Neural progenitor cell (in vitro differentiated cells): ENCODE measurements at places on chromosomes 1 and 21.

GRCh38 chr1:209879539-209879938 is 51.8 kb downstream of the UTP25 start:
- no peak for DNase-seq

DNA sequence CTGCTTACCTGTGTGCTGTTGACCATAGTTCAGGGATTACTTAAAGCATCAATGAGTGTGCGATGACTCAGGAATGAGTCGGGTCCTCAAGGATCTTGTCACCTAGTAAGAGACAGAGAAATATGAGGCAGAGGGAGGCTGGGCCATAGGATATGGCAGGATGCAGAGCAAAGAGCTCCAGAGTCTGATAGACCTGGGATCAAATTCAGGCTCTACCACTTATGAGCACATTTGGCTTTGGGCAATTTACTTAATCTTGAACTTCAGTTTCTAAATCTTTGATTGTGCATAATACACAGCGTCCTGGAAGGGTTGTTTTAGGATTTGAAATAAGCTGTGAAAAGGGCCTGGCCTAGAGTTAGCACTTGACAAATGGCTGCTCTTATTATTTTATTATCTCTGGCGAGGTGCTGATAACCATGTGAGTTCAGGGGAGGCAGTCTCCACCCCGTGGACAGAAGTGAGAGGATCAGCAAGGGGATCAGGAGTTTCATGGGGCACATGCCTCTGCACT is 94.5 kb downstream of the ROR1 start:
- no peak for DNase-seq

- no peak for DNase-seq
Observed at GRCh38 chr1:66556161-66556611, 22.2 kb downstream of the SGIP1 start.

DNA sequence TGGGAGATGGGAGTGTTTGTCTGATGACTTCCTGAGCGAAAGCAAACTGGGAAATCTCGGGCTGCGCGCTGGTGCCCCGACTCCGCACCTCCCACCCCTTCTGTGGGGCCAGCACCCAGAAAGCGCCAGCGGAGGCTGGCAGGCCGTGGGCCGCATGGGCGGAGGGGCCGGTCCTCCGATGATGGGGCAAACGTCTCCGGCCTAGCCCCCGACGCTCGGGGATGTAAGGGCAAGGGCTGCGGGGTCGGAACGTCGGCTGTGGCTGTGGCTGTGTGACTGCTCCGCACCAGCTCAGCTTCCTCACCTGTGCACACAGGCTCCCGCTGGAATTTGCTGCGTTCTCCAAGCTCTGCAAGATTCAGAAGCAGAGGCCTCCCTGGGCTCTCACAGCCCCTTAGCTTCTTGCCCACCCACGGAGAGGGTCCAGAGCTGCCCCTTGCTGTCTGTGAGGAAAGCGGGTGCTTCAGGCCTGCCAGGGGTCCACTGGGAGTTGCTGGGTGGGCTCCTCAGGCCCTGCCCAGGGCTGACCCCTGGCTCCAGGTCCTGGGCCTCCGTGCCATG is 35.0 kb downstream of the COL18A1 start:
- no peak for DNase-seq

GRCh38 chr1:235304549-235305451 is 23.2 kb downstream of the ARID4B start:
- no peak for DNase-seq

DNA sequence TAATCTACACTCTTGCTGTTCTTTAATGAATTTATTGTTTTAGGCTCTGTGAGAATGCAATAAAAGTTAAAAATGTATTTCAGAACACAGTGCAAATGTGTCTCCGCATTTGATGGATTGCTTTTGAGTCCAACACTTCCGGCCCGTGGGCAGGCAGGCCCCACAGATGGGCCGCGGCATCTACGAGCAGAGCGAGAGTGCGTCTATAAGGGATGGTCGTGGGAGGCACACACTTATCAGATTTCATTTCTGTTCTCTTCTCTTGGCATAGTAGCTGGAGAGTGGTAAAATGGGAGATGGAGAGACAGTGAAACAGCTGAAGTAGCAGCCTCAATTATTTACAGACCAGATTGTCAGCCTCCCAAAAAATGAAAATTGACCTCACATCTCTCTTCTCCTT is 134.2 kb downstream of the NAV1 start:
- DNase-seq, result no peak

DNA sequence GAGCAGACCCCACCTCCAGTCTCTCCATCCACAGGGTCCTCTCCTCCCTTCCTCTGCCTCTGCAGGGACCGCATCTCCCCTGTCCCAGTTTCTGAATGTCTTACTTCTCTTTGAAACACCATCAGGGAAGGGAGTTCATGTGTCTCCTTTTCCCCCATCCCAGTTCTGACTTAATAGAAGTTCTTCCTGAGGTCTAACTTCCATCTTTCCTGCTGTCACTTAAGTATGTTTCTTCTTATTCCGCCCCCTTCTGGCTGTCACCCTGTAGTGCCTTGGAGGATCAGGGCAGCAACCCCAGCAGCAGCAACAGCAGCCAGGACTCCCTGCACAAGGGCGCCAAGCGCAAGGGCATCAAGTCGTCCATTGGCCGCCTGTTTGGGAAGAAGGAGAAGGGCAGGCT is 29.3 kb downstream of the MYOG start:
- DNase-seq, result no peak

- DNase-seq, result no peak
Observed at GRCh38 chr1:153488731-153489130, 28.3 kb upstream of the S100A7 start.

- DNase-seq, result no peak
Observed at GRCh38 chr1:36523850-36524249, 41.1 kb upstream of the CSF3R start.

- DNase-seq, result no peak
Observed at GRCh38 chr21:28439251-28439650, 553.4 kb downstream of the LTN1 start.

DNA sequence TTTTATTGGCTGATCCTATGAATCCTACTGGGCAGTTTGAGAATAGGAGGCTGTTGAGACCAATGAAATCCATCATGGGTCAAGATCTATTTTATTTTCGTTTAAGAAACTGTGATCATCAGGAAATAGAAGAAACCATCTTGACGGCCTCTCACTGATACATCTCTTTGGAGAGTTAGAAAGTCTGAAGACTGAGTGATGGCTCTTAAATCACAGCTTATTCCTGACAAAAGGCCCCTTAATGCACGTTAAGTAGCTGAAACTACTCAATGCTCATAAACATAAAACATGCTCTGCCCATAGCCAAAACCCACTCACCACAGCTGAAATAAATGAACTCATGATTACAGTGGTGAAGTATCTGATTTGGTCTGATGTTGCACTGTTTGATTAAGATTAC is 784.5 kb upstream of the NEGR1 start:
- DNase-seq, result no peak

DNA sequence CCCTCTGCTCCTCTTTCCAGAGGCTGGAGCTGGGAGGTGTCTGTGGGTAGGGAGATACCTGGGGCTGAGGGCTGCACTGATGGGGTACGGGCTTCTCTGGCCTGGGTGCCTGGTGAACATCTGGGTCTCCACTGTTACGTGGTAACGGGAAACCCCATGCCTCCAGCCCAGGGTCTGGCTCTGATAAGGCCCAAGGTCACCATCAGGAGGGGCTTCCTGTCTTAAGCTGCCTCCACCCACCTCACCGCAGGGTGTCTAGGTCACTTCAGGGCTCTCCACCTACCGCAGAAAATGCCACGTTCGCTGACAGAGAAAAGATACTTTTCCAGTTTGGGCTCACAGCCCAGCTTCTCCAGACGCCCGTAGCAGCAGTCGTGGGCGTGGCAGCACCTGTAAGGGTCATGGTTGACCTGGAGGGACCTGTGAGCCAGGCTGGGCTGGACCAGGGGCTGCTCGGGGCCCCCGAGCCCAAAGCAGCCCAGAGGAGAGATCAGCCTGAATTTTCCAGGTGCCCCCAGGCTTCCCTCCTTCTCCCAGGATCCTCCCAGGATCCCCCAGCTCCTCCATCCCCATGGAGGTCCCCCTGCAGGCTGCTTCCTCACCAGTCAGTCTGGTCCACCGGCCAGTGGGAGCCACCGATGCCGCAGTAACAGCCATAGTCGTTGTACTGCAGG is 1.3 kb downstream of the PLA2G2E start:
- DNase-seq, result no peak

- no peak for DNase-seq
Observed at GRCh38 chr1:76474922-76475321, 392.4 kb upstream of the ST6GALNAC5 start.

DNA sequence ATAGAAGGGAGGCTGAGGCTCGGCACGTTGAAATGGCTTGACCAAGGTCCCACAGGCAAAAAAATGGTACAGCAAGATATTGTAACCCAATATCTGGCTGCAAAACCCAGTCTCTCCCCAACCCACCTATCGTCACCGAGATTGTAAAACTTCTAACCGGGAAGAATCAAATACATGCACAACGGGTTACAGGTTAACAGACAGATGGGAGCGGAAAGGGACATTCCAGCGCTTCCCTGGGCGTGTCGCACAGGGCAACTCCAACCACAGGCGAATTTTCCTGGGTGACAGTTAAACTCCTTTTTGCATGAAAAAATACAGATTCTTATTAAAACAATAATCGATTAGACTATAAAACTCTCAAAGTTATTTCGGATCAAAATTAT is 31.8 kb upstream of the JUN start:
- peak; percentile 40 for DNase-seq

DNA sequence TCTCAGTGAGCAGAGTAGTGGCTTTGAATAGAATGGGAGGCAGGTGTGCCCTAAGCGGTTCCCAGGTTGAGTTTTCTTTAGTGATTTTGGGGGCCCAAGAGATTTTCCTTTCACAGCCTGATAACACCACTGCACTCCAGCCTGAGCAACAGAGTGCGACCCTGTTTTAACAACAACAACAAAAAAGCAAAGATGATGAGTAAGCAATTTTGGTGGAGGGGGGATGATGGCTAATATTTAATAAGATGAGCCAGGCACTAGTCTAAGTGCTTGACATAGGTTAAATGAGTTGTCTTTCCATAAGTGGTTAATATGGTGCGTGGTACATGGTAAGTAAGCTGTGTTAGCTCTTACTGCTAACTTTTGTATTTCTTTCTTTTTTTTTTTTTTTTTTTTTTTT is 2.0 kb downstream of the RNPEP start:
- no peak for DNase-seq

DNA sequence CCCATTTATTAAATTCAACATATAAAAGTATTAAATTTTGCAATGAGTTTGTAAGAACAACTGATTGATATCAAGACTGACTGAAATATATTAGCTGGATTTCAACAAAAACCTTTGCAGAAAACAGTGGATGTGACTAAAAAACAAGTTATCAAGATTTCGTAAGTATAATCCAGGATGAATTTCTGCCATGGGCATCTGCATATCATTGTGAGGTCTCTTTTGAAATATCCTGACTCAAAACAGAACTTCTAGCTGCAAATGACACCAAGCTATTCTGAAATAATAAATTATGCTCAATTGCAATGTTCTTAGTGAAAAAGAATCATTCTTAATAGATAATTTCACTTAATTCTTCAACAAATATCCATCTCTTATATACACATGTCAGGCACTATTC is 52.6 kb downstream of the CD34 start:
- DNase-seq, result no peak

GRCh38 chr1:213871179-213871578 is 116.6 kb upstream of the PROX1 start:
- no peak for DNase-seq

DNA sequence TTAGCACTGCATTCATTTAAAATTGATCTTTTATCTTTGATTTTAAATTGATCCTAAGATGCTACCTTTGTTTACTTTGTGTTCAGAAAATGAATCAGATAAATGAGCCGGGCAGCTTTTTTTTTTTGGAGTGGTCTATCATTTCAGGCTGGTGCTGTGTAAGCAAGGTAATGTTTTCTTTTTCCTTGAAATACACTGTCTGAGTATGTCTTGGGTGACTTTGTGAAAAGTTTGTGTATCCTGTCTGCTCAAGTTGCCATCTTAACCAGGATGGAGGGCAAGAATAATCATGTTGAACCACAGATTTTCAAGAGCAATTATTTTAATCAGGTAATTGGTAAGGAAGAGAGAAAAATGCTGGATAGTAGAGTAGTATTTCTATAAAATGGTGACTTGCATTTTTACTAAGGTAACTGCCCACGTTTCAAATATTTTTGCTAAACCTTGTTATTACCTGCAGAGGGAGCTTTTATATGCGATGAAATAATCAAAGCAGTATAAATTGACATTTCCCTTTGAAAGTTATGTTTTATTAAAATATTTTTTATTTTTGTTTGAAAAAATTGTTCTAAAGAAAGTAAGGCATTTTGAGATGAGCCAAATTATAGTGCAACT is 11.1 kb downstream of the ADGRL2 start:
- DNase-seq, result no peak

- DNase-seq, result no peak
Observed at GRCh38 chr1:13775459-13775858, 75.5 kb downstream of the PRDM2 start.

DNA sequence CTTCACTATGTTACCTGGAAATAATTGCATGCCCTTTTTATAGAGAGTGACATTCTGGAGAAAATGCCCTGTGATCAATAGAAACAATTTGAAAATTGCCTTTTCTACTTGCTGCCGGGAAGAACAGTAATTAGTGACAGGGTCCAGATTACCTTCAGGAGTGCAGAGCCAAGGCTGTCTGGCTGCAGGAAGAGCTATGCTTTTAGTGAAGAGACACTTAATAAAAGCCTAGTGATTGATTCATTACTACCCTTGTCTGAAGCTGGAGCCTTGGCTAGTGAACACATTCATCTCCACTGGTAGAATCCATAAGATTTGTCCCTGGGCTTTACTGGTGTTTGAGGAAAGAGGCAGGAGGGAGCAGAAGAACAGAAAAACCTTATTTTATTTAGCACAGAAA is 12.9 kb upstream of the DNASE2B start:
- DNase-seq, result no peak

- peak; percentile 82 for DNase-seq
Observed at GRCh38 chr1:61284248-61284854, 202.0 kb downstream of the NFIA start.

DNA sequence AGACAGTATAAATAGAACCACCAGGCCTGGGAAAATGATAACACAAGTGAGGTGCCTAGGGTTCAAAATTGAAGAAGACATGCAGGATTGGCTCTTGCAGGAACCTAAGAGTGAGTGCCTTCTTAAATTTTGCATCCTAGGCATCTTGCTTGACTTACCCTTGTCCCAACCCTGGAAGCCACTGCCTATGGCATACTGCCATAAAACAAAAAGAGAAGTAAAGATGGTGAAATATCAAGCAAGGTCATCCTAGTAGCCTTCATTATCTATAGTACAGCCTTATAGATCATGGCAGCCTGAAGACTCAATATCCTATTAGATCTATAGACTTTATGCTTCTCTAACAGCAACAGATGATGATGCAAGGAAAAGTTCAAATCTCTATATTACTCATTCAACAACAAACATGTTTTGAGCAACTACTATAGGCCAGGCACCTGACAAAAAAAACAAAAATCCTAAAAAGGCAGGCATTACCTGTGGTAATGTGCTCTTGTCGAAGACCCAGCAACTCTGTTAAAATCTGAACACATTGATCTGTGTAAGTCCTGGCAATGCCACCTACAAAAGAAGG is 6.3 kb downstream of the AP4B1 start:
- DNase-seq, result no peak

DNA sequence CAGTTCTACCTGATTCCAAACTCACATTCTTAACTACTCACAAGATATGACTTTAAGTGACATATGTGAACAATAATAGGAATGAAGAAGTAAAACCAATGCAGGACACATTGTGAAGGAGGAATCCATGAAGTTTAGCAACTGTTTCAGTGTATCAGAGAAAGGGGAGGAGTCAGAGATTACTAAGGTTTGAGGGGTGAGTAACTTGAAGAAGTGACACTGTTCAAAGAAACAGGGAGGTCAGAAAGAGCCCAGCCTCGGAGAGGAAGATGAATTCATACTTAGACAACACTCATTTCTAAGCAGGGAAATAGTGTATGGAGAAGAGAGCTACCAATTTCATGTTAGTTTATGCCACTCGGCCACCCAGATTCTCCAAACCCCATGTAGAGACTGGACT is 28.2 kb upstream of the RPF1 start:
- no peak for DNase-seq
